ENCODE measurements at places on chromosomes 16 and 17. TPM values are rescaled to one million over a fixed set of nuclear protein-coding genes. Genes with fewer than 3 reads are reported as not detected.

SLC47A1 gene
- 1.6 TPM for total RNA-seq

RHBDF1 gene
- 23.3 TPM for total RNA-seq

OR1F1 gene
- total RNA-seq: 1.9 TPM

KRT12 gene
- total RNA-seq: not detected

METRNL gene
- total RNA-seq: 35.2 TPM

LPO gene
- not detected for total RNA-seq

C16orf92 gene
- total RNA-seq: not detected

ICAM2 gene
- 1,396 TPM for total RNA-seq

C17orf50 gene
- total RNA-seq: not detected

DRC3 gene
- 1.6 TPM for total RNA-seq

MT4 gene
- not detected for total RNA-seq

SLC16A5 gene
- total RNA-seq: 4.7 TPM

HIC1 gene
- total RNA-seq: 62.2 TPM

PNMT gene
- total RNA-seq: 0.20 TPM

ACSM2B gene
- 0.05 TPM for total RNA-seq

CACNG4 gene
- not detected for total RNA-seq
